Fibroblast of lung (primary cell): ENCODE measurements at places on chromosomes 1 and 21. TPM values are rescaled to one million over a fixed set of nuclear protein-coding genes. Genes with fewer than 3 reads are reported as not detected.

Gene CFHR2
- not detected in 2 replicates for total RNA-seq

Gene CD84
- total RNA-seq: under 0.01 TPM in 1 of 2 replicates, not detected in the other

Gene MATN1
- 0.26 TPM in 1 of 2 replicates, not detected in the other for total RNA-seq

Gene LYPD8
- 0.17 TPM in 1 of 2 replicates, not detected in the other for total RNA-seq

Gene S100A11
- 21.3 and 55.8 TPM in 2 replicates for total RNA-seq

Gene KCNT2
- total RNA-seq: 6.4 and 8.1 TPM in 2 replicates

Gene FCRL5
- not detected in 2 replicates for total RNA-seq

Gene NUP210L
- total RNA-seq: under 0.01 and 0.17 TPM in 2 replicates

Gene PYCR2
- total RNA-seq: 30.6 and 32.4 TPM in 2 replicates

Gene CRABP2
- 33.4 and 70.4 TPM in 2 replicates for total RNA-seq

Gene OVAAL
- not detected in 2 replicates for total RNA-seq

Gene LRRN2
- 0.26 TPM in 1 of 2 replicates, not detected in the other for total RNA-seq

Gene IPO9
- total RNA-seq: 19.0 and 28.4 TPM in 2 replicates
